ENCODE measurements at places on chromosomes 16 and 17. TPM values are rescaled to one million over a fixed set of nuclear protein-coding genes. Genes with fewer than 3 reads are reported as not detected.
A peak's percentile ranks its signal among the peaks of the same experiment; 100 is the strongest.

GRCh38 chr17:37134050-37134449 lies 185.3 kb downstream of the AATF start:
- H3K4me1 ChIP-seq, result no peaks in the 10 kb centered on the region
- peaks cover 20% of the 10 kb centered on the region for H3K36me3 ChIP-seq
- H3K4me3 ChIP-seq, result no peak overlapping the region
- DNase-seq, result no peak
- no peak overlapping the region for H3K27ac ChIP-seq

GRCh38 chr17:8995711-8996110 lies 25.6 kb upstream of the NTN1 start:
- no peaks in the 10 kb centered on the region for H3K4me1 ChIP-seq
- no peak for DNase-seq
- H3K36me3 ChIP-seq, result no peaks in the 10 kb centered on the region
- peaks cover 6% of the 10 kb centered on the region for H3K27me3 ChIP-seq
- H3K27ac ChIP-seq, result no peak overlapping the region
- no peak overlapping the region for H3K4me3 ChIP-seq

DNA sequence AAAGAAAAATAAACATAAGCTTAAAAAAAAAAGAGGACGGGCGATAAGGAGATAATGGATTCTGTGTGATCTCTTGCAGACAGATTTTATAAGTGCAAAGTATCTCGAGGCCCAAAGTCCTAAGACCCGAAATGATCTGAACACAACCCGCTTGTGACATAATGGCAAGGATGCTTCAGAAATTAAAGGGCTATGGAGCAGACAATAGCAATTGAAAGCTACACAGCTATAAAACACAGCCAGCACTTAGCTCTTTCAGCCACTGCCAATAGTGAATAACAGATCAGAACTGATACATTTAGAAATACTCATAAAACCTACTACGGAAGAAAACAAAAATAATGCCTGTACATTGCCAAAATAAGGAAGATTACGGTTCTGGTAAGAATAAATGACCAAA lies 117.5 kb downstream of the ZFHX3 start:
- H3K36me3 ChIP-seq, result no peaks in the 10 kb centered on the region
- peaks cover 37% of the 10 kb centered on the region for H3K4me1 ChIP-seq
- DNase-seq, result no peak
- no peaks in the 10 kb centered on the region for H3K27me3 ChIP-seq
- no peak overlapping the region for H3K27ac ChIP-seq
- no peak overlapping the region for H3K4me3 ChIP-seq

DNA sequence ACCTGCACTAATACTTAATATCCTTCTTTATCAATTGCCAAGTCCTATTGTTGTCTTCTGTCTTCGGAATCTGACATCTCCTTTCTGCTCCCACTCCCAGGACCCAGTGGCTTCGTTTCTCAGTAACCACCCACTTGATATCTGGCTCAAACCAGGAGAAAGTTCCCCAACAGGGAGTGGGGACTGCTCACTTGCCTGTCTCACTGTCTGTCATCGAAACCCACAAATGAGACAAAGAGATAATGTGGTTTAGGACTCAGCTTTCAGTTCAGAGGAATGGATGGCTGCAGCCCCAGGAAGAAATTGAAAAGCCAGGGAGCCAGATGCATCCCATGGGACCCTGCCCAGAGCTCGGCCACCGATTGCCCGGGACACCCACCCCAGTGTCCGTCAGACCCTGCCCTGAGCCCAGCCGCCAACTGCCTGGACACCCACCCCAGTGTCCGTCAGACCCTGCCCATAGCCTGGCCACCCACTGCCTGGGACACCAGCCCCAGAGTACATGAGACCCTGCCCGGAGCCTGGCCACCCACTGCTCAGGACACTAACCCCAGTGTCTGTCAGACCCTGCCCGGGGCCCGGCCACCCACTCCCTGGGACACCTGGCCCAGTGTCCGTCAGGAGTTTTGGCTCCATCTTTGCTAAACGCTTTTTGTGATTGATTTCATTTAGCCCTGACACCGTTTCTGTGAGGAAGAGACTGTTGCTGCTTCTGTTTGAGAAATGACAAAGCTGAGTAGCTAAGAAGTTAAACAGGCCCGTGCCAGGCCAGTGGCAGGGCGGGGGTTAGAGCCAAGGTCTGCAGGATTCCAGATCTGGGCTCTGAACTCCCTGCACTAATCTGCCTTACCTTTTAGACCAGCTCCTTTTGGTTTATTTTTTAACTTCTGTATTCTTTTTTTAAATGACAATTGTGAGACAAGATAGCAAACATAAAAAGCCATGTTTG lies 251.4 kb downstream of the PHKB start:
- no peaks in the 10 kb centered on the region for H3K36me3 ChIP-seq
- H3K4me3 ChIP-seq, result no peak overlapping the region
- H3K4me1 ChIP-seq, result no peaks in the 10 kb centered on the region
- DNase-seq, result no peak
- H3K27ac ChIP-seq, result no peak overlapping the region

GRCh38 chr16:1125471-1125870 lies 27.4 kb upstream of the CACNA1H start:
- H3K27me3 ChIP-seq, result peaks cover 20% of the 10 kb centered on the region
- no peak overlapping the region for H3K27ac ChIP-seq
- no peaks in the 10 kb centered on the region for H3K36me3 ChIP-seq

- no peaks in the 10 kb centered on the region for H3K27me3 ChIP-seq
- no peak overlapping the region for H3K27ac ChIP-seq
- H3K4me3 ChIP-seq, result no peak overlapping the region
- H3K36me3 ChIP-seq, result no peaks in the 10 kb centered on the region
- peak; percentile 4 for DNase-seq
Measured at GRCh38 chr17:50775926-50776325, 8.6 kb upstream of the ANKRD40CL start.

- H3K4me1 ChIP-seq, result peaks cover 33% of the 10 kb centered on the region
- no peak for DNase-seq
- H3K36me3 ChIP-seq, result no peaks in the 10 kb centered on the region
- H3K4me3 ChIP-seq, result no peak overlapping the region
- no peak overlapping the region for H3K27ac ChIP-seq
Measured at GRCh38 chr16:24999088-24999670, 16.0 kb downstream of the ARHGAP17 start.

DNA sequence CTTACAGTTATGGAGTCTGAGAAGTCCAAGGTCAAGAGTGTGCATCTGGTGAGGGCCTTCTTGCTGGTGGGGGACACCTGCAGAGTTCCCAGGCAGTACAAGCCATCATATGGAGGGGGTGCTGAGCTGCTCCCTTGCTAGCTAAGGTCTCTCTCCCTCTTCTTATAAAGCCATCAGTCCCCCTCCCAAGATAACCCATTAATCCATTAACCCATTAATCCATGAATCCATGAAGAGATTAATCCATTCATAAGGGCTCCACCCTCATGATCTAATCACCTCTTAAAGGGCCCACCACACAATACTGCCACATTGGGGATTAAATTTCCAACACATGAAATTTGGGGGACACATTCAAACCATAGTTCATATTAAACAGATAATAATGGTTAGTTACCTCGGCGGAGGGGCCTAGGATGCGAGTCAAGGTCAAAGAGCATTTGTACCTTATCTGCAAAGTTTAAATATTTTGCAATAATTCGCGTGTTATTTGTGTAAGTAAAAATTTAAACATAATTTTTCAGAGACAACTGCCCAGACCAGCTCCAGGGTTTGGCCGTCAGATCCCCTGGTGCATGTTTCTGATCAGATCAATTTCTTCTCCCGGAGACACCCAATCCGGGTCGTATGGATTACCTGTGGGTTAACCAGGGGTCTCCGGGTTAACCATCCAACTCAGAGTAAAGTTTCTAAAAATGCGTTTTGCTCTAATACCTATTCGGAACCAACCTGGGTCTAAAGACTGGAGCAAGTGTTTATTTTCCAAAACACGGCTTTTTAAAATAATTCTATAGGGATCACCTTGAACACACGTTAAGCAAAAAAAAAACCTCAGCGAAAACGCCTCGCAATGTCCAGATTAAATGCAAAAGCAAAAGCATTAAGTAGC lies 740 bp upstream of the POLR3E start:
- H3K36me3 ChIP-seq, result no peaks in the 10 kb centered on the region
- no peaks in the 10 kb centered on the region for H3K27me3 ChIP-seq
- no peak for DNase-seq

DNA sequence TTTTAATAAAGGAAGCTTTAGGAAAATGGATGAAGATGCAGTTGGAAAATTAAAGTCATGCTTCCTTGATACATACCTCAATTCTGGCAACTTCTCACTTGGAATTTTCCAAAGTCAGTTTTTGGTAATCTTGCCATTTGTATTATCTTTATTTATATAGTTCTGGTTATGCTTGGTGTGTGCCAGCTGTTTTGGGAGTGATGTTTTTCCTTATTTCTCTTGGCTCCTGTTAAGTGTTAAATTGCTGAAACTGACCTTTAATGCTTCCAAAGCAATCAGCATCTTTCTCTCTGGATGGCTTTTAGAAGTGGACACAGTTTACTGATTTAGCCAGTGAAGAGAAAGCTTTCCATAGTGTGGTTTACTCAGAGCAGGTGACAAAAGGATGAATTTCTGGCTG lies 70.1 kb upstream of the HAS3 start:
- H3K4me1 ChIP-seq, result no peaks in the 10 kb centered on the region
- no peaks in the 10 kb centered on the region for H3K36me3 ChIP-seq

- no peaks in the 10 kb centered on the region for H3K4me1 ChIP-seq
- H3K4me3 ChIP-seq, result no peak overlapping the region
- peak; percentile 81 for DNase-seq
- H3K27ac ChIP-seq, result peak overlapping the region; percentile 48
Measured at GRCh38 chr17:13931800-13932460, 137.4 kb upstream of the COX10 start.

- no peak overlapping the region for H3K27ac ChIP-seq
- H3K27me3 ChIP-seq, result peaks cover 13% of the 10 kb centered on the region
- H3K36me3 ChIP-seq, result no peaks in the 10 kb centered on the region
Measured at GRCh38 chr17:32276171-32276601, 10.6 kb downstream of the RHBDL3 start.

- peaks cover 19% of the 10 kb centered on the region for H3K27me3 ChIP-seq
- no peak overlapping the region for H3K4me3 ChIP-seq
- DNase-seq, result no peak
- no peaks in the 10 kb centered on the region for H3K36me3 ChIP-seq
- no peak overlapping the region for H3K27ac ChIP-seq
Measured at GRCh38 chr16:87060034-87060986, 256.9 kb downstream of the C16orf95 start.

- no peaks in the 10 kb centered on the region for H3K36me3 ChIP-seq
- H3K27me3 ChIP-seq, result no peaks in the 10 kb centered on the region
- H3K27ac ChIP-seq, result no peak overlapping the region
- H3K4me1 ChIP-seq, result peaks cover 9% of the 10 kb centered on the region
- DNase-seq, result no peak
Measured at GRCh38 chr17:3972281-3972731, 8.1 kb upstream of the ATP2A3 start.

- no peaks in the 10 kb centered on the region for H3K4me1 ChIP-seq
- H3K27ac ChIP-seq, result no peak overlapping the region
- no peak for DNase-seq
- peaks cover 6% of the 10 kb centered on the region for H3K27me3 ChIP-seq
Measured at GRCh38 chr17:1919201-1919600, 89.4 kb downstream of the RPA1 start.

- H3K27ac ChIP-seq, result no peak overlapping the region
- H3K4me1 ChIP-seq, result no peaks in the 10 kb centered on the region
- H3K36me3 ChIP-seq, result peaks cover 97% of the 10 kb centered on the region
Measured at GRCh38 chr16:85662976-85663830, 25.6 kb downstream of the GINS2 start.

DNA sequence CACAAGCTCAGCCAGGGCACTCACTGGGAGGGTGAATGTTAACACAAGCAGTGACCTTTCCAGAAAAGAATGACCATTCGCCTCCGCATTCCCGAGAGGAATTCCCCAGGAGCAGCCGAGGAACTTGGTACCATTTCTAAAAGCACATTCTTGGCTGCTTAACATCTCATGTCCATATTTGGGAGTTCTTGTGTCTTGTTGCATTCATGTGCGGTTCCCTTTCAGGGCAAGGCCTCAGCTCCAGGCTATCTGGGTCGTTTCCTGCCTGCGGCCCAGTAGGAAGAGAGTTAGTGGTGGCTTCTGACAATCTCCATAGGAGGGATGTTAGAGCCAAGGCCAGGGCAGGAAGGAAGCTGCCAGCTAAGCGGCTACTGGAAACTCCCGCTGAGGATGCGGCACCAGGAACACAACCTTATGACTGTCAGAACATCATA lies 27.8 kb upstream of the MEAK7 start:
- peaks cover 32% of the 10 kb centered on the region for H3K4me1 ChIP-seq
- H3K36me3 ChIP-seq, result no peaks in the 10 kb centered on the region
- DNase-seq, result no peak
- H3K27ac ChIP-seq, result peak overlapping the region; percentile 24
- no peak overlapping the region for H3K4me3 ChIP-seq

DNA sequence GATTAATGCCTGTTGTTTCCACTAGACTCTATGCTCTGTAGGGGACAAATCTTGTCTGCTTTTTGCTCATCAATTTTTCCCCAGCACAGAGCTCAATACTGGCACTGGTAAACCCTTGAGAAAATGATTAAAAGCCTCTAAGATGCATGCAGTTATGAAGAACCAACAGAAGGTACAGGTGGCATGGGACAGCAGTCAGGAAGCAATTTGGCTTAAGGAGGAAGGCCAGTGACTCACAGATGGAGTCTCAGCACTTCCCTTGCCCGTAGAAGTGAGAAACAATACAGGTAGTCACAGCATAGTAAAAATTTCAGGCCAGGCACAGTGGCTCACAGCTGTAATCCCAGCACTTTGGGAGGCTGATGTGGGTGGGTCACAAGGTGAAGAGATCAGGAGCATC lies 504.7 kb upstream of the RBFOX1 start:
- no peaks in the 10 kb centered on the region for H3K36me3 ChIP-seq
- DNase-seq, result no peak
- H3K4me1 ChIP-seq, result no peaks in the 10 kb centered on the region
- no peak overlapping the region for H3K4me3 ChIP-seq
- H3K27ac ChIP-seq, result no peak overlapping the region
- H3K27me3 ChIP-seq, result no peaks in the 10 kb centered on the region

The ABI3 gene
- 31.5 TPM for total RNA-seq

The KRTAP16-1 gene
- not detected for total RNA-seq

The RSKR gene
- 12.3 TPM for total RNA-seq

The FADS6 gene
- total RNA-seq, result not detected

The SSTR5 gene
- not detected for total RNA-seq

The RNU2-1 gene
- 7,693 TPM for total RNA-seq

The TMEM132E gene
- total RNA-seq, result 0.23 TPM
